Cardiac muscle cell (in vitro differentiated cells and primary cell): ENCODE measurements at places on chromosomes 3 and 15. TPM values are rescaled to one million over a fixed set of nuclear protein-coding genes. Genes with fewer than 3 reads are reported as not detected.

DNA sequence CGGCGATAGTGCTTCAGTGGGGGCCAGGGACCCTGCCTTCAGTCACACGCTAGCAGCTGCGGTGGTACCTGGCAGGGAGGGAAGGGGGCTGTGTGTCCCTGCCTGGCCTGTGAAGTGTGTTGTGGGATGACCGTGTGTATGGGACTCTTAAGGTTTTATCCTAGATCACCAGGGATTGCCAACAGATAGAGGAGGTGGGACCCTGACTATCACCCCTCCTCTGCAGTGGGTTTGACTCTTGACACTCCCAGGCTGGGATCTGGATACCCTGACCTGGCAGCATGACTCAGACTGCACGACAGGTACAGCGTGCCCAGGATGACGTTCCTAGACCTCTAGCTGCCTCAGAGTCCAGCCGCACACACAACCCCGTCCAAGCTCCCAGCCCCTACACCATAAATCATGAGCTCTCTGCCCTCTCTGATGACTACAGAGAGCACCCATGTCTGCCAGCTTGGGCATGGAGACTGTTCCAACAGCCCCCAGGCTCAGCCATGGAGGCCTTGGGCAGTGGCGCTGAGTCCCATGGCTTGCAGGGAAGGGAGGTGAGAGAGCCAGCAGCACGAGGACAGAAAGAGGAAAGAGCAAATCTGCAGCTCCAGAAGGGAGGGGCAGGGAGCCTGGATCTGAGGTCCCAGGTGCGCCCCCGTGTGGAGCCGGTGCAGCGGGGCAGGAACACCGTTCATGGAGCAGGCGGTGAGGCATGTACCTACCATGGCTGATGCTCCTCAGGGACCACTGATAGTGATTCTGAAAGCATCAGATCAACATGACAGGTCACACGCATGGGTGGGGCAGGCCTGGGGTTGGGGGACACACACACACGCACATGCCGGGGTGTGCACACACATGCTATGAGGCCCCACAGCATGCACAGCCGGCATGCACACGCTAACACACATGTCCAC lies 71.0 kb downstream of the ADAMTS7 start:
- H3K4me1 ChIP-seq = no peaks in the 10 kb centered on the region
- no peaks in the 10 kb centered on the region for H3K36me3 ChIP-seq
- no peak overlapping the region for H3K4me3 ChIP-seq
- DNase-seq = peak; percentile 38

- no peak overlapping the region for H3K4me3 ChIP-seq
- H3K36me3 ChIP-seq = no peaks in the 10 kb centered on the region
- DNase-seq = no peak
These were observed 79.2 kb upstream of the TGFBR2 start for GRCh38 chr3:30527186-30527585.

DNA sequence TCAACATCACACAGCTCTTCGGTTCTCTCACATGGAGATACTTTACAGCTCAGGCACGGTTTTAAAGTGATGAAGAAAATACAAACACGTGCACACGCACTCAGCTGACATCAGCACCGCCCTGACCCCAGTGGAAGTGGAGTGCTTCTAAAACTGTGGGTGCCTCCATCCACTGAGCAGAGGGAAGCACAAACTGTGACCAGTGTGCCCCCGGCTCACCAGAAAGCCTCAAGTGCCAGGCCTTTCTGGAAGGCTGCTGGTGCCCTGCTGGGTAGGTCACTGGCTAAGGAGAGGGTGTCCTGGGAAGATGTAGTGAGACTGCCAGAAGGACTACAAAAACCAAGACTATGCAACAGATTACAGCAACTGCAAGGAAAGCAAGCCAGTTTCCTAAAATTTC lies 78.5 kb downstream of the OCA2 start:
- H3K36me3 ChIP-seq = no peaks in the 10 kb centered on the region
- H3K4me3 ChIP-seq = no peak overlapping the region
- DNase-seq = no peak
- H3K27ac ChIP-seq = no peak overlapping the region
- H3K4me1 ChIP-seq = no peaks in the 10 kb centered on the region

DNA sequence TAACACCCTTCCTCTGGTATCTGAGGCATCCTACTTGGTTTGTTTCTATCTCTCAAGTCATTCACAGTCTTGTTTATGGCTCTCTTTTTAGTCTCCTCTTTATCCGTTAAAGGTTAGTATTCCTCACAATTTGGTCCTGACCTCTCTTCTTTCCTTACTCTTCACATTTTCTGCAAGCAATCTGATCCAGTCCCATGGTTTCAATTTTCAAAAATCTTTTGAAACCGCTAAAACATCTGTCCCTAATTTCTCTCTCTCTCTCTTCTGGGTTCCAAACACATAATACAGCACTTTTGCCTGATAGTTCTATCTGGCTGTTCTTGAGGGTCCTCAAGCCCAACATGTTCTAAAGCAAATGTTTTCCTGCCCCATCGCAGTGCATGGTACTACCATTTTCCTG lies 149.0 kb downstream of the SERPINI1 start:
- DNase-seq = no peak
- no peaks in the 10 kb centered on the region for H3K27me3 ChIP-seq
- H3K4me1 ChIP-seq = no peaks in the 10 kb centered on the region
- H3K4me3 ChIP-seq = no peak overlapping the region
- H3K27ac ChIP-seq = no peak overlapping the region

GRCh38 chr15:76932135-76932966 lies 802 bp downstream of the RCN2 start:
- H3K4me1 ChIP-seq = peaks cover 13% of the 10 kb centered on the region
- peaks cover 29% of the 10 kb centered on the region for H3K36me3 ChIP-seq
- peak overlapping the region; percentile 87 for H3K27ac ChIP-seq
- no peaks in the 10 kb centered on the region for H3K27me3 ChIP-seq
- DNase-seq = peak; percentile 10

DNA sequence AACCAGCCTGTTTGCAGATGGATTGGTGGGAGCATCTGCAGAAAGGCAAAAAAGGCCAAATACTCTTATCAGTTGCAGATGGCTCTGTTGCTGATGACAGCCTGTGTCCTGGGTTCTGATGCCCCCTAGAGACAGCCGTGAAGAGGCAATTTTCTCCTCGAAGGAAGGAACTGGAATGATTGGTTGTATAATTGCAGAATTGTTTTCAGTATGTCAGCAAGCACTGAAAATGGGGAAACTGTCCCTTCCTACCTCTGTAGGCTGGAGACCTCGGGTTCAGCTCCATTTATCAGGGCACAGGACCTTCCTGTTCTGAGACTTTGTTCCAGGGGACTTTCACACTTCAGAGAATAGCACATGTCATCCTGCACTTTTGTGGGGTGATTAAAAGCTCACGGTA lies 103.0 kb downstream of the PGPEP1L start:
- H3K4me1 ChIP-seq = peaks cover 9% of the 10 kb centered on the region
- no peak for DNase-seq
- H3K36me3 ChIP-seq = peaks cover 3% of the 10 kb centered on the region

- no peaks in the 10 kb centered on the region for H3K4me1 ChIP-seq
- DNase-seq = no peak
- no peaks in the 10 kb centered on the region for H3K27me3 ChIP-seq
- no peak overlapping the region for H3K4me3 ChIP-seq
These were observed 265.5 kb upstream of the TPRG1 start for GRCh38 chr3:188906236-188906635.

- no peaks in the 10 kb centered on the region for H3K4me1 ChIP-seq
- H3K4me3 ChIP-seq = no peak overlapping the region
- H3K27me3 ChIP-seq = no peaks in the 10 kb centered on the region
- no peak overlapping the region for H3K27ac ChIP-seq
- DNase-seq = peak; percentile 55
- no peaks in the 10 kb centered on the region for H3K36me3 ChIP-seq
These were observed 53.7 kb downstream of the CGGBP1 start for GRCh38 chr3:88005066-88005465.

DNA sequence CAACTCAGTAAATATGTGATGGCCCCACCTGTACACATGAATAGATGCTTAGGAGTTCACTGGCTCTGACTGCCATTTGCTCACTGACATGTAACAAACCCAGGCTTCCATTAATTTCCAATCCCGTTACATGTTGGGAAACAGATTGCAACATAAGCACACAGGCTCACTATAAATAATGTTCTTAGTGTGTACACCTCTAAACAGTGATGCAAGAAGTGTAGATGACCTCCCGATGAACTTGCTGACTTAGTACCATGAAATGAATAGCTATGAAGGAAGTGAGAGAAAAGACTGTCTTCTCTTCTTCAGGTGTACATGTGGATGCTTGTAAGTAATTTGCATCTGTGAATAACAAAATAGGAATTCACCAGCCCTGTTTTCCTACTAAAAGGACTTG lies 21.4 kb upstream of the FSIP1 start:
- H3K36me3 ChIP-seq = no peaks in the 10 kb centered on the region
- H3K4me3 ChIP-seq = no peak overlapping the region
- no peak overlapping the region for H3K27ac ChIP-seq
- DNase-seq = peak; percentile 79
- no peaks in the 10 kb centered on the region for H3K27me3 ChIP-seq

- H3K36me3 ChIP-seq = no peaks in the 10 kb centered on the region
- peak overlapping the region; percentile 54 for H3K27ac ChIP-seq
- peak; percentile 11 for DNase-seq
- H3K4me1 ChIP-seq = no peaks in the 10 kb centered on the region
- no peaks in the 10 kb centered on the region for H3K27me3 ChIP-seq
- peak overlapping the region; percentile 59 for H3K4me3 ChIP-seq
These were observed 501 bp downstream of the NDN start for GRCh38 chr15:23686466-23687142.

DNA sequence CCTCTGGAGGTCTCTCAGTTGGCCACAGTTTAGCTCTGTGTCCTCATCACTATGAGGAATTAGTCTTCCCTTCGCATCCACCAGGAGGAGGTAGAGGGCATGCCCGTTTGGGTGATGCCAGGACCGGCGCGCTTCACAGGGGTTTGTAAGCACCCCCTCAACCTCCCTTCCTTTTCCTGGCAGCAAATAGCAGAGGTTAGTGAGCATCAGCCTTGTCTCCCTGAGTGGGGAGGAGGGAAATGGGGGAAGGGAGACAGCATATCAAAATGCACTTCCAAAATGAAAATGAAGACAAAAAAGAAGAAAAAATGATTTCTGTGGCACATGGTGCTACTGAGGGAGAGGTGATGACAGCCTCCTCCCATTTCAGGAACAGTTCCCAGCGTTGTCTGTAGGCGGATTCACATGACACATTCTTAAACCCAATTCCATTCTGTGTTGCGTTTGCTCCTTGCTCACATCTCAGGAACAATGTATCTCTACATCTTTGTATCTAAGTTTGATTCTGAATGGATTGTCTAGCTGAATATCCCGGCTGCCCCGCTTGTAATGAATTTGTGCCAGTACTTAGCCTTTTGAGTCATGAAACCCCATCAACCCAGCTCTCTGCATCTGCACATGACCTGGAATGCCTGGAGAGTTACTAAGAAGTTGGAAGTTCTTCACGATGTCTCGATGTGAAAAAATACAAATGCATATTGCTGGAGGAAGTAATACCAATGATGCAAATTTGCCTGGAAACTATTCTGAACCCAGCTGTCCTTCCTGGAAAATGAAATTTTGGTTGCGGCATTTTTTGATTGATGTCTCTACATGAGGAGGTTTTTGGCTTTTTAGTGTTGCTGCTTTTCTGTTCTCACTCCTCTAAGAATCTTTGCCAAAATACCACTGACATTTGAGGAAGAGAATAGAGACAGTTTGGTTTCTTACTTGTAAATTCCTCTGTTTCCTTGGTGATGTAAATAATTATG lies 45.2 kb downstream of the TYRO3 start:
- H3K4me1 ChIP-seq = no peaks in the 10 kb centered on the region
- no peaks in the 10 kb centered on the region for H3K36me3 ChIP-seq
- peak; percentile 84 for DNase-seq
- no peak overlapping the region for H3K4me3 ChIP-seq
- no peaks in the 10 kb centered on the region for H3K27me3 ChIP-seq

- DNase-seq = no peak
- no peaks in the 10 kb centered on the region for H3K27me3 ChIP-seq
- no peaks in the 10 kb centered on the region for H3K36me3 ChIP-seq
- no peak overlapping the region for H3K27ac ChIP-seq
- no peak overlapping the region for H3K4me3 ChIP-seq
These were observed 152.1 kb downstream of the NEK10 start for GRCh38 chr3:27216955-27217552.

ADGRG7 gene
- total RNA-seq = 43.2 and 46.5 TPM in 2 replicates

TRIP4 gene
- total RNA-seq = 7.8 and 14.3 TPM in 2 replicates

LRRC31 gene
- total RNA-seq = not detected in 2 replicates

ARPP21 gene
- total RNA-seq = 0.32 TPM in 1 of 2 replicates, not detected in the other
